ENCODE measurements at places on chromosomes 11 and 22.

GRCh38 chr22:24011735-24012068 is 598 bp downstream of the CABIN1 start:
- ATAC-seq, result no peak

- no peak for ATAC-seq
Measured at GRCh38 chr11:59069087-59069486, 17.0 kb upstream of the GLYATL1B start.

GRCh38 chr11:6285019-6285418 is 25.4 kb downstream of the CCKBR start:
- no peak for ATAC-seq

DNA sequence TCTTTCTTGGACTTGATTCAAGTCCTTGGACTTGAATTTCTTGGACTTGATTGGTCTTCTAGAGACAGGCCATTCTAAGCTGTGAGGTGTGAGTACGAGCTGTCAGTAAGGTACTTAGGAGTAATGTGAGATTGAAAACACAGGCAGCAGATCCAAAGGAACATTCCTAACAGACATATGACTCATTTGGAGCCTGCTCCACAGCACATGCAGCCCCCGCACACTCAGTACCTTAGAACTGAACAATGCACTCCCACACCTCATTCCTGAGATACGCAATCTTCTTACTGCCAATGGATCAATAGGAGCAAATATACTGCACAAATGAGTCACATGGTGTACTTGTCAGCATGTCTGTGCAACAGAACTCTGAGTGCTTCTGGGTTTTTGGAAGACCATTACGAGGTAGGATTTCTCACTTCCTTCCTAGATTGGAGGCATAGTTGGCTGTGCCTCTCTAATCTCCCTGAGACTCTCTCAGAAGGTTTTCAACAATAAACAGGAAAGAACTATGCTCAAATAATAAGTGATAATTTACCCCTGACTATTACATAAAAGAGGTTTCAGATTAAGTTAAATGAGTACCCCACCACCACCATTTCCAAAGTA is 243.1 kb downstream of the KCNA4 start:
- ATAC-seq, result no peak

- ATAC-seq, result peak; percentile 57
Measured at GRCh38 chr11:46050003-46050461, 71.2 kb downstream of the PHF21A start.

GRCh38 chr11:130550150-130550549 is 101.7 kb downstream of the ADAMTS15 start:
- no peak for ATAC-seq

GRCh38 chr11:124277207-124277606 is 21.0 kb downstream of the OR8G5 start:
- no peak for ATAC-seq

- ATAC-seq, result no peak
Measured at GRCh38 chr11:118789501-118790356, 1.2 kb downstream of the DDX6 start.

- ATAC-seq, result no peak
Measured at GRCh38 chr11:69153661-69154060, 2.1 kb upstream of the SMIM38 start.

GRCh38 chr22:44338177-44338810 is 25.5 kb upstream of the SHISAL1 start:
- no peak for ATAC-seq

- ATAC-seq, result no peak
Measured at GRCh38 chr11:64631675-64632074, 40.7 kb downstream of the SLC22A12 start.

- no peak for ATAC-seq
Measured at GRCh38 chr11:111259896-111260295, 14.4 kb downstream of the POU2AF2 start.

DNA sequence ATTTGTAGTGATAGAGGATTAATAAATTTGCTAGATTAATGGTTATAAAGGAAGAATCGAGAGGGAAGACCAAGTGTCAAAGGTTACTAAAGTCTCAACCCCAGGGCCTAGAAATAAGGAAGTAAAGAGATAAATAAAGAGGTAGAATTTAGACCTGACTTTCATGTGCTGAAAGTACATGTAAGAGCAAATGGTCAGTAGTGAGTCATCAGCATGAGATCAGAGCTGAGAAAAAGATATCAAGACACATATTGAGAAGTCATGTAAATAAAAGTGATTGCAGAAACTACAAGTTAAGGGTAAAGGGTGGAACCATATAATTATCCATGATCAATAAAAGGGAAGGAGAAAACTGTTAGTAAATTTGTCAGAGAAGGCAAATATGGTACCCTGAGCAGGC is 1.4 kb upstream of the OR8B8 start:
- ATAC-seq, result no peak

- ATAC-seq, result no peak
Measured at GRCh38 chr22:34972191-34972897, 93.6 kb upstream of the ISX start.

- ATAC-seq, result no peak
Measured at GRCh38 chr11:109249597-109249996, 172.4 kb upstream of the C11orf87 start.

GRCh38 chr11:202490-202889 is 4.7 kb downstream of the BET1L start:
- ATAC-seq, result no peak

DNA sequence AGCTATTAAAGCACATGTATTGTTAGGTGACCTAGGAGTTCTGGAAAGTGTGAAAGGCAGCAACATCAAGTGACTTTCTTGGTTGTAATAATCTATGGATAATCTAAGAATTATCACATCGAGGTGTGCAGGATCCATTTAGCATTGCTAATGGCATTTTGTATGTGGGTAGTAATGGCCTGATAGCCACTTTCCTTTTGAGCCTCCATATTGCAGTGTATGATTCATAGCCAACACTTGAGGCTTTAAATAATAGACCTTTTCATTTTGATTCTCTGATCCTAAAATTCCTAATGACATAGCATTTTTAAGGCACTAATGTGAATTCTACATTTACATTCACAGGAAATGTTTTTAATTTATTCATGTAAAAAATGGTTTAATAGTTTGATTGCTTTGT is 759.4 kb downstream of the NELL1 start:
- ATAC-seq, result no peak

GRCh38 chr11:84215672-84216071 is 929.5 kb upstream of the CCDC90B start:
- ATAC-seq, result no peak

Measured in gastroesophageal sphincter (tissue), 4 donors.